ENCODE measurements at places on chromosomes 7 and 10. TPM values are rescaled to one million over a fixed set of nuclear protein-coding genes. Genes with fewer than 3 reads are reported as not detected.

TMEM229A gene
- not detected for total RNA-seq

IL2RA gene
- not detected for total RNA-seq

PLCE1 gene
- 2.2 TPM for total RNA-seq

URGCP gene
- 17.6 TPM for total RNA-seq

TMEM140 gene
- total RNA-seq = 0.36 TPM

CREM gene
- total RNA-seq = 26.9 TPM

DNA sequence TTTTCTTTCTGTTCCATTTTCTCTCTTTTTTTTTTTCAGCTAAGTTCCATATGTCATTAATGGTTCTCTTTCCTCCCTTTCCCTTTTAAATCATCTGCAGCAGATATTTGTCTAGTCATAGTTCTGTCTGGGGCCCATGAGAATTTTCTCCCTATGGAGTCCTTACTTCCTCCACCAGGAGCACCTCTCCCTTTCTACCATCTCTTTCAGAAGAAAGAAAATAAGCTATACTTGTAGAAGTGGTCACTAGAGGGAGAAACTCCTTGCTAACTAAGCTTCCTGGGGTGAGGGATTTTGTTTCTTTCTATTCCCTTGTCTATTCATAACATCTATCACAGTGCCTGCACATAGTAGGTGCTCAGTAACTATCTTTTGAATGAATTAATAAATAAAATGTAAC, 230.2 kb upstream of the HPS1 start:
- DNase-seq = no peak

- no peak for DNase-seq
Observed at GRCh38 chr10:8498881-8499280, 444.4 kb downstream of the GATA3 start.

DNA sequence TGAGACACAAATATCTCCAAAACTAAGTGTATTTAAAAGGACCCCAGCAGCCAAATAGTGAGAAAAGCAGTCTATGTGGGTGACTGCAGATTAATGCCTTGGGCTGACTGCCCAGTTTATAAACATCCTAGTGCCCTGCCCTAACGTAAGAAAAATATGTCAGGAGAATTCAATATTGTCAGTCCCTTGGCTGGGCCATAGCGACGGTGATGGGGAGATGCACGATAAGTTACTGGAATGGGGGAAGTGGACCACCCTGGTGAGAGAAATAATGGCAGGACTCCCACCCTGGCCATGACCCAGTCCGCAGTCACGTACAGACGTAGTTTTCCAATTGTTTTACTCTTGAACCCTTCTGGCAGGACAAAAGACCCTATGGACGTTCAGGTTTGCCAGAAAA, 48.0 kb downstream of the JCAD start:
- DNase-seq = no peak

GRCh38 chr10:26488344-26488743, 50.2 kb downstream of the APBB1IP start:
- no peak for DNase-seq

DNA sequence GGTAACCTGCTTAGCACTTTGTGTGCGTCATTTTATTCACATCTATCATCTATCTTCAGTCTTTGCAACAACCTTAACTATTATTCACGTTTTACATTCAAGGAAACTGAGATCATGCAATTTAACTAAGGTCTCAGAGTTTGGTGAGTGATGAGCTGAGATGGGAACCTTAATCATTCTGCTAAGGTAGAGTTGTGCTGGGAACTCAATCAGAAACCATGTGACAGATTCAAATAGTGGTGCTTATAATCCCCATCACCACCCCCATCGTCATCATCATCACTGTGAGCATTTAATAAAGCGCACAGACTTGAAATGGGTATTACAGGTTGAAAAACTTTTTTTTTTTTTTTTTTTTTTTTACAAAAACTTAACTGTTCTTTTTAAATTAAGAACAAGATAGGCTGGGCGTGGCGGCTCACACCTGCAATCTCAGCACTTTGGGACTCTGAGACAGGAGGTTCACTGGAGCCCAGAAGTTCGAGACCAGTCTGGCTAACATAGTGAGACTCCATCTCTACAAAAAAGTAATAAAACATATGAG, 160.9 kb downstream of the PIP4K2A start:
- DNase-seq = no peak

- DNase-seq = no peak
Observed at GRCh38 chr10:132449051-132449810, 52.2 kb downstream of the PWWP2B start.

GRCh38 chr10:116744163-116744753, 1.9 kb upstream of the HSPA12A start:
- DNase-seq = no peak

DNA sequence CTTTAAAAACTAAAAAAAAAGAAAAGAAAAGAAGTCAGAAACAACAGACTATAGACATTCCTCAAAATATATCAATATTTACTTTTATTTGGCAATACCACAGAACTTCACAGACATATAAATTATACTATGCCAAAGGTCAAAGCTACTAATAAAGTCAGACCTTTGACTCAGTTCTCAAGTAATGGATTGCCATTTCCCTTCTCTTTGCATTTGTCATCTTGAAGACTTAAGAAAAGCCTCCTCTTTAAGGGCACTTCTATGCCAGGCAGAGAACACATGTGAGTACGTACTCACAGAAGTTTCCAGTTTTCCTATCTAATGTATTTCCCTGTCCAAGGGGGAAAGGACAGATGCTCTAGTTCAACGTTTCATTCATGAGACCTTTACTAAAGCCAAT, 37.6 kb downstream of the TNPO3 start:
- DNase-seq = no peak

DNA sequence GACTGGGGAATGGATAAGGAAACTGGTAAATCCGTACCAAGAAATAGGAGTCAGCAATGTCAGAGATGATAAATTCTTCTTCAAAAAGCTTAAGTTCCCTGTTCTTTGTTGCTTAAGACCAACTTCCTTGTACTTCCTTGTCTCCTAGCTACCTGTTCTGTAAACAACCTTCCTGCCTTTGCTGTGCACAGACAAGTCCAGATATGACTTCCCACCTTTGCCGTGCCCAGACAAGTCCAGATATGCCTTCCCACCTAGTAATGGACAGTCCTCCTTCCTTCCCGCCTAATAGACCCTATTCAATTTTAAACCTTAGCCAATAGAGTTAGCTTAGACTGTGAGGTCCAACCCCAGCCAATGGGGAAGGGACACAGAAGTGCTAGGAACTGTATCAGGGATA, 2.5 kb upstream of the ZNF33A start:
- DNase-seq = no peak

DNA sequence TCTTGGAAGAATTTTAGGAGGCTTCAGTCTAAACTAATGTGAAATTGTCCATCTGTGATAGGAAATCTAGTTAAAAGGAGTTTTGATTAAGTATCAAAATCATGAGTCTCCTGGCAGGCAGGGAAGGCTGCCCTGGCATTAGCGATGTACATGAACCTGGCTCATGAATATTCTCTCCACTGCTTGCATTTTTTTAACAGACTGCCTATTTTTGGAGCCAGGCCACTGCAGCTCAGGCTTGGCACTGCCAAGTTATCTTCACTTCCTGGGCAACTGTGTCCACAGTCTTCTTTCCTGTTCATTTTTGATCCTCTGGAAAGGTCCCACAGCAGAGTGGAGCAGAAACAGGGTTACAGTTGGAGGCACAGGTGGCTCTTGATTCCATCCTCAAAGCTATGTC, 7.0 kb downstream of the GPR26 start:
- no peak for DNase-seq

DNA sequence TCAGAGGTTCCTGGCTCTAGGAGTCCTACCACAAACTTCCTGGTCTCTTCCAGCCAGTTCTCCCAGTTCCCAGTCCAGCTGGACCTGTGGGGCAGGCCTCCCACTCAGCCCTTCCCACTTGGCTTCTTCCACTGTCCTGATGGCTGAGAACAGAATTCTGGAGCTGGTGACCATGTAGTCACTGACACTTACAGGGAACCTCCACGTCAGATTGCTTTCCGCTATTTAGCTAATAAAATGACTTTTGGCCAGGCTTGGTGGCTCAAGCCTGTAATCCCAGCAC, 63.5 kb upstream of the ZRANB1 start:
- DNase-seq = no peak

DNA sequence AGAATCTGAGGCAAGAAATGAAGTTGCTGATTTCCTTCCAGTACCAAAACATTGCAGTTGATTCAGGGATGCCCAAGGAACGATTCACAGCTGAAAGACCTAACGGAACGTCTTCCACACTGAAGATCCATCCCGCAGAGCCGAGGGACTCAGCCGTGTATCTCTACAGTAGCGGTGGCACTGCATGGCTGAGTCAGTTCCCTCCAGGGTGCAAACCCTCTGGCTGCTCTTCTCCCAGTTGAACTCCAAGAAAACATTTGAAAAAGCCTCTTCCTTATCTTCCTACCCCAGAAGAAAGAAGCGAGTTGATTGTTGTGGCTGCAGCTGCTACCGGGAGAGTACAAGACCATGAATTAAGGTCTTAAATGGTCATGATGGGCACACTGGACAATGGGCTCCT, 147.1 kb upstream of the PRSS1 start:
- no peak for DNase-seq

GRCh38 chr10:105253515-105254212, 612.6 kb downstream of the SORCS3 start:
- DNase-seq = no peak

DNA sequence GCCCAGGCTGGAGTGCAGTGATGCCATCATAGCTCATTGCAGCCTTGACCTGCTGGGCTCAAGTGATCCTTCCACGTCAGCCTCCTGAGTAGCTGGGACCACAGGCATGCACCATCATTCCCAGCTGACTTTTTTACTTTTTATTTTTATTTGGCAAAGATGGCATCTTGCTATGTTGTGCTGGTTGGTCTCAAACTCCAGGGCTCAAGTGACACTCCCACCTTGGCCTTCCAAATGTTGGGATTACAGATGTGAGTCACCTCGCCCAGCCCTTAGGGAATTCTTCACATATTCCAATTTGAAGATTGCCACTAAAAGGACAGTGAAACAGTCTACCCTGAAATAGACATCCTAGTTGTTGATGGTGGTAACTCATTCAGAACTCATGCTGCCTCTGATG, 27.7 kb downstream of the SUGCT start:
- DNase-seq = no peak

DNA sequence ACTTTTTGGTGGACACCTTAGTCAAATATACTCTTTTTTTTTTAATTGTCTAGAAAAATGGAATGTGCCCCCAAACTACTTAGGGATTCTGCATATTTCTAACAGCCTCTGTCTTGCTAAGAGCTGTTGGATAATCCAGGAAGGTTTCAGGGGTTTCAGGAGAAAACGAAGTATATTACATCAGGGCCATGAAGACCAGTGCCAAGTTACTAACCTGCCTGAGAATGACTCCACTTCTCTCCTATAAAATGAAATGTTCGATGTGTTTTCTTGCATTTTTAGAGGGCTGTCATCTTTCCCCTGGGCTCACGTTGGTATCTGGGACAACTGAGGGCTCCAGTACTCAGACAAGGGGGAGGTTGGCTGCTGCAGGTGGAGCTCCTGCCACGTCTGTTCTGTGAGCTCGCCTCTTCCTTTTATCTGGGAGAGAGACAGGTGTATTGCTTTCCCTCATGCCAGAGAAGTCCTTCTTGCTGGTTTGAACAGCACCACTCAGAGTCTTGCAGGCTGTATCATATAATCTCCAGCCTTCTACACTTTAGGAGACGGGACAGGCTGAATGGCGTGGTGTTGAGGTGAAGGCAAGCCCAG, 71.3 kb downstream of the CAMK1D start:
- no peak for DNase-seq

GRCh38 chr7:77282897-77283296, 83.3 kb upstream of the FGL2 start:
- DNase-seq = no peak

GRCh38 chr7:26567266-26567665, 275.6 kb downstream of the SNX10 start:
- DNase-seq = no peak

DNA sequence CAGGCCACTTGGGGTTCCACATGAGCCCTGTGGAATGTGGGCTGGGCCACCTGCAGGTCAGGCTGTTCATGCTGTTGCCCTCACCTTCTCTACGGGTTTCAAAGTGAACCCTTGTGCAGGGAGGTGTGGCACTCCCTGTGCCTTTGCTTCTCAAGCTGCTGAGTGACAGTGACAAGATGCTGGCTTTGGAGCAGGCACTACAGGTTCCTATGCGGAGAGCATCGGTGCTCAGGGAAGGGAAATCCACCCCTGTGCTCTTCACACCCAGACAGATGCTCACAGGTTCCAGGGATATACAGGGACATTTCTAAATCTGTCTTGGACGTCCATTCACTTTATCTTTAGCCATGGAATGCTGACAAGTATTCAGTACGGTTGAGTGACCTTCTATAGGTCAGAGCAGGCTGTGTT, 1005.0 kb downstream of the LRMDA start:
- DNase-seq = no peak

All from epithelial cell of proximal tubule (primary cell).